ENCODE measurements at places on chromosomes 6 and 20.

DNA sequence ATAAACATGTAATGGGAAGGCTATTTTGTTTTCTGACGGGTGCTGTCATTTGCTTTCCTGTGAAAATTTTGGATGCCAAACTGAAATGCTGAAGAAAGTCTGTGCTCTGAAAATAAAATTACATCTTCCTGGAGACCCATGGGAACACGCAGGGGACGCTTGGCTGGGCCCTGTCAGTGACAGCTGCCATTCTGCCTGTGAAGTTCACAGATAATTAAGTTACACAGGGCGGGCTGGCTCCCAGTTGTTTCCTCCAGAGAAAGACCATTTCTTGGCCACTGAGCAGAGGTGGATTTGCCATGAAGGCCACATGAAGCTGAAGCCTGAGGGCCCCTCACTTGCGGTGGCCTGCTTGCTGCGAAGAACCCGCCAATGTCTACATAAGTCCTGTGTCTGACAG, 93.5 kb downstream of the TMEM170B start:
- DNase-seq, result no peak

GRCh38 chr6:45115696-45116095, 212.4 kb upstream of the RUNX2 start:
- DNase-seq, result no peak

- DNase-seq, result no peak
These were observed 110.6 kb downstream of the MAP7 start for GRCh38 chr6:136439514-136440190.

GRCh38 chr20:34639755-34640222, 37.1 kb downstream of the PIGU start:
- DNase-seq, result no peak

GRCh38 chr6:160356074-160356744, 8.0 kb downstream of the SLC22A3 start:
- no peak for DNase-seq

DNA sequence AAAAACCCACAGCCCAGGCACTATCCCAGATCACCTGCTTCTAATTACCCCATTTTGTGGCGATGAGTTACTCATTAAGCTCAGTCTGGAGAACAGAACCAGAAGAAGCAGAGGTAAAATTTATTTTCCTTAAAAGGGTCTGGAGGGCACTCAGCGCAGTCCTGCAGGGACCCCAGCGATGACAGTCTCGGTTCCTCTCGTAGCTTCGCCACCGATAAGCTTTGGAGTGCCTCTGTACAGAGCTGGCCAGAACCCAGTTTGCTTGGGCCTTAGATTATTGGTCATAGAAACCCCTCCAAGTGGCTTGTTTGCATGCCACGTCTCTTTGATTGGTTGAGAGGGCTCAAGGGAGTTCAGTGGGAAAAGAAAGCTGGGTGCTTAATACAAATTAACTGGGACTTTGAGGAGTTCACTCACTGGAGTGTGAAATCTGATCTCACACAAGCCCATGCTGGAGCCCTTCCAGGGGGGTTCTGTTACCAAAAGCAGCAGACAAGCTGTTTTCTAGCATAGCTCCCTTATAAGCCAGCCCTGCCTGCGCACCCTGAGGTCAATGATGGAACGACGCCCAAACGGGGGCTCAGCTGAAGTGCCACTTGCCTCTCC, 158.5 kb upstream of the ARID1B start:
- no peak for DNase-seq

- no peak for DNase-seq
These were observed 7.0 kb upstream of the RALGAPA2 start for GRCh38 chr20:20719411-20719810.

DNA sequence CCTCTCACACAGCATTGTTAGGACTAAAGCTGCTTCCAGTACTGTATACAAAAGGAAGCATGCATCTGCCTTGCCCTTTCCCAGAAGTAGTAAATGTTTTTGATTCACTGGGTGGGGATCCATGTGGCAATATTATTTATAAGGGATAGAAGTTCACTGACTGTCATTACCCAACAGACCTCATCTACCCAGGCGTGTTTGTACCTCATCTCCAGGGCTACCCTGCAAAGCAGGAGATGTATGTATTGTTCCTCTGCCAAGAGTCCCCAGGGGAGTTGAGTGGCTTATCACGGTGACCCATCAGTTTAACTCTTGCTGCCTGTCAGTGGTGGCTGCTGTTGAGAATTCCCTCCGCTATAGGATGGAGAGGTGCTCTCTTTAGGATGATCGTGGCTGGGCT, 42.5 kb downstream of the SLC24A3 start:
- no peak for DNase-seq

- no peak for DNase-seq
These were observed 1374.8 kb upstream of the MAP3K7 start for GRCh38 chr6:91961671-91962070.

DNA sequence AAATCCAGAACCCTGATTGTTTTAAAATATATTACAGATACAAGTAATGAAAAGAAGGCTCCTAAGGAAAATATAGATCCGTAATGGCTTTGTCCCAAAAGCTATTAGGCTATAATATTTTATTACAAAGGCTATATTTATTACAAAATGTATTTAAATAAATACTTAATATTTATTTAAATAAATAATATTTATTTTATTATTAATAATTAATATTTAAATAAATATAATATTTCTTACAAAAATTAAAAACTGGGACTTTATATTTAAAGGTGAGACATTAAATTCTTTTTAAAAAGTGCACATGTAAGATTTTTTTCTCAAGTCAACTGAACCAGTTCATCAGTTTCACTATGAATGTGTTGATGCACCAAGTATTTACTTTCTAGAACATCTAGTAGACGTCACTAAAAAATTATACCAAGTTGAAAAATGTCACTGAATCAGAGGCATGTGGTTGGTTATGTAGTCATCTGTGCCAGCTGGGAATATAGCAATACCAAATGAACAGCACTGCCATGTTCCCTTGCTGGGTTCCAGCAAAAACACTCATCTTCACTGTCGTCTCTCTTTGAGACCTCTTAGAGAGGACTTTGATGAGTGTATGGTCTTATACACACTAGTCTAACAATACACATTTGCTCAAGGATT, 278.9 kb downstream of the ESR1 start:
- no peak for DNase-seq

GRCh38 chr6:69976591-69977090, 110.3 kb downstream of the COL19A1 start:
- no peak for DNase-seq

- DNase-seq, result no peak
These were observed 6.6 kb downstream of the HLA-F start for GRCh38 chr6:29729774-29730328.

GRCh38 chr6:1580585-1580984, 29.1 kb upstream of the FOXC1 start:
- DNase-seq, result no peak

DNA sequence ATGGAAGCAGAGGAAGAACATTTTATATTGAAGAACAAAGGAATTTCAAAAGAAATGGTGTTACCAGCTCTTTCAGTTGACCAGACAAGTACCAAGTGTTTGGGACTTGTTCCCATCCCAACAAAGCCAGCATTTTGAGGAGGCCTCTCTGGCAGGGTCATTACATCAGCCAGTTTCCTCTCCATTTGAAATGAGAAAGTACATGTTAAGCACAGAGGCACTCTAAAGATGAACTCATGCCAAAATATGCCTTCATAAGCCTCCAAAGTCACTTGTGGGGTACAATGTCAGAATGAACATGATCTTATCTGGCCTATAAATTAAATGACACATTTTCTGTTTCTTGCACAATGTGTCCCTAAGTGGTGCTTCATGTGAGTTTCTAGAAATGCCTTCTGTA, 223.9 kb downstream of the PRL start:
- DNase-seq, result no peak

DNA sequence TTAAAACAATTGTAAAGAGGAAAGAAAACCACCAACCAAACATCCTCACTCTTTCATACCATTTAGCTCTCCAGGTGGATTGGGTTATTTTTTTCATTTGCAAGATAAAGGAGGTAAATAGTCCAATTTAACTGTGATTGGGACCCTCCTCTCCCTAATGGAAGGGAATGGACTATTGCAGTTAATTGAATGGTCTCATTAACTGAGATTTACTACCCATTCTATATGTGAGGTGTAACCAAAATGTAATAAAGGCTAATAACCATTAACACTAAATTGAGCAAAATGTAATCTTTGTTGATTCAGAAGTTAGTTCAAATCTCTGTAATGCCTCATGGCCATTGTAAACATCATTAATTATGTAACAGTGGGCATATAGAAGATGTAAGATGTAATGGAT, 105.0 kb downstream of the KLHL32 start:
- DNase-seq, result no peak

GRCh38 chr20:44692932-44693480, 22.2 kb upstream of the CCN5 start:
- DNase-seq, result no peak

- no peak for DNase-seq
These were observed 19.5 kb downstream of the GSTA4 start for GRCh38 chr6:52975580-52975979.

- DNase-seq, result no peak
These were observed 76.6 kb downstream of the EDN3 start for GRCh38 chr20:59376998-59377397.

DNA sequence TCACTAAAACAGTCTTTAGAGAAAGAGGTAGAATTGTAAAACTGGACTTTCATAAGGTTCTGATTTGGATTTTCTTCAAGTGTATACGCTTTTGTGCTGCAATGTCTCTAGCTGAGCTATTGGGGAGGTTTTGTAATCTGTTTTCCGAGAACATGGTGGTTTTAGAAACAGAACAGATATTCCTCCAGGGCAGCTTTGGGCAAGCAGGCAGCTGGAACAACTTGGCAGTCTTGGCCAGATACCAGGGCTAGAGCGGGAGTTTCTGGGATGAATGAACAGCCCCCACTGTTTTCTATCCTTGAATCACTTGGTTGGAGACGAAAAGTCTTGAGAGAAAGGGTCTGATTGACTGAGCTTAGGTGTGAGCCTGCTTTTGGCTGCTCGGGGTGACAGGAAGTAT, 17.1 kb upstream of the ARMC2 start:
- no peak for DNase-seq

- no peak for DNase-seq
These were observed 132.9 kb downstream of the FOXO3 start for GRCh38 chr6:108693430-108694154.

DNA sequence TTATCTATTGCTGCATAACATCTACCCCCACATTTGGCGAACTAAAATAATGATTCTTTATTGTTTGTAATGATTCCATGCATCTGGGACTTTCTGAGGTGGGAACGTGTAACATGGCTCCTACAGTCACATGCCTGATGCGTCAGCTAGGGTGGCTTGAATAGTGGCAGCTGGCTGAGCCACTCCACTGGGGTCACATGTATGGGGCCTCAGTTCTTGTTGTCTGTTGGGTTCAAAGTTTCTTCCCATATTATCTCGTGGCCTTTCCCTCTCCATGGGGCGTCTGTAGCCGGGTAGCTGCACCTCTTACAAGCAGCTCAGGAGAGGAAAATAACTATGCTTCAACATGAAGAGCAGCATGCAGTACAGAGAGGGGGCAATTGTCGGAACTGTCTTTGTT, 69.9 kb downstream of the CRYBG1 start:
- DNase-seq, result no peak

DNA sequence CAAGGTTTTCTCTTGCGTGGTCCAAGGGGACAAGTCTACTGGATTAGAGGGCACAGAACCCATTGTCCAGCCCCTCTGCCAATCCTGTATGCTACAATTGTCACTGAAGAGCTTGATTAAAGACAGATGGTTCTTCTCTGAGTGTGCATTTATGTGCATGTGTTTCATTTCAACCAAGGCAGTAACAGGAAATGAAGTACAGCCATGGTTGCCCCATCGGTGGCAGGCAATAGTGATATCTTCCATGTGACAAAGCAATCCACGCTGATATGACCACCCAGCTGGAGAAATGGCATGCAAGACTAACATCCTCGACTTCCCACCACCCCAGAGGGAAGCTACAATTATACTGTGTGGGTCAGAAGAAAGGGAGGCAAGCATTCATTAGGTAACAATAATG, 85.5 kb downstream of the UNC5CL start:
- no peak for DNase-seq

- peak; percentile 73 for DNase-seq
These were observed 6.3 kb downstream of the TNFAIP3 start for GRCh38 chr6:137873273-137873762.

DNA sequence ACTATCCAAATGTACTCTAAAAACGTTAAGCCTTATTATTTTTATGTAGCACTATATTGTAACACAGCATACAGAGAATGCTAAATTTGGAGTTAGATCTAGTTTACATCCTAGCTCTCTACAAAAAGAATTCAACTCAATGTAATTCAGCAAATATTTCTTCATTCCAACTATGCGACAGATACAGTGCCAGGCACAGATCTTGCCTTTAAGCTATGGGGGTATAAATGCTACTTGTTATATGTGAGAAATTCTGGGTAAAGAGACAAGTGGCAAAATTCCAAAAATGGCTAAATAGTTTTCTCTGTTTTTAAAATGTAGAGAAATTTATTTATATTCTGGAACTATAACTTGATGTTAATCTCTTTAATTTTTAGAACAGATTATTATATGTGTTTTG, 63.2 kb downstream of the SEL1L2 start:
- no peak for DNase-seq

- no peak for DNase-seq
These were observed 102.9 kb upstream of the ZNF184 start for GRCh38 chr6:27575594-27576361.

- DNase-seq, result no peak
These were observed 365.4 kb downstream of the TFAP2B start for GRCh38 chr6:51184046-51184445.

DNA sequence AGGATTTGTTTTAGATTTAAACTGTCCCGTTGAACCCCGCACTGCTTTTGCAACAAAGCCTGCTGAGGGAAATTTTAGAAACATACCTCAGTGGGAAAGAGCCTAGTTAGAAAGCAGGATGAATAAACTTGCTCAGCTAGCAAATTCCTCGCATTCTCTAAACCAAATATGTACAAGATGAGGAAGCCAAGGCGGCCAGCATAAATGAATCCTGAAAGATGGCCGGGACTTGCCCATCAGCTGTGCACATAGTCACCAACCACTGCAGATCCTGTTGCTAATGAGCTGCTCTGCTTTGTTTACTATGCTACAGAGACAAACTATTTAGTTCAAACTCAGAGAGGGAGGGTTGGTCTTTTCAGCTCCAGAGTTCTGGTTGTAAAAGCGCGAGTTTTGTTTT, 49.0 kb downstream of the TMEM170B start:
- no peak for DNase-seq

GRCh38 chr6:11043961-11044711, at the start of gene ELOVL2:
ELOVL2 (minus strand) TSS chr6:11044305; CDS start chr6:11044230, 75 bp downstream.
- DNase-seq, result no peak

GRCh38 chr20:63979557-63980316, at the start of gene SAMD10:
SAMD10 (minus strand) TSS chr20:63979642; CDS start chr20:63979467, 175 bp downstream.
- peak; percentile 88 for DNase-seq

GRCh38 chr6:128024969-128025368, 124.1 kb upstream of the THEMIS start:
- DNase-seq, result no peak

DNA sequence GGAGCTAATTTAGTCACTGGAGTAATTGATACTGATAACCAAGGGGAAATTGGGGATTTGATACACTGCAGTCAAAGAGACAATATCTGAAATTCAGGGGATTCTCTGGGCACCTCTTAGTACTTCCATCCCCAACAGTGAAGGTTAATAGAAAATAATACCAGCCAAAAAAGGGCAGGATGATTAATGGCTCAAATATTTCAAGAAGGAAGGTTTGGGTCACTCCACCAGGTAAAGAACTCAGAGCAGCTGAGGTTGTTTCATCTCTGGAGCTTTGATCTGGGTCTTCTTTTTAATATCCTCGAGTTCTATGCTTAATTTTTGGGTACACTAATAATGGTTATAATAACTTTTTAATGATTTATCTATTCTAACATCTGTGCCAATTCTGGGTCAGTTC, 70.8 kb downstream of the CDKAL1 start:
- DNase-seq, result no peak

GRCh38 chr6:141552031-141552430, 580.7 kb upstream of the GJE1 start:
- no peak for DNase-seq
